ENCODE measurements at places on chromosomes 1 and 21.

GRCh38 chr1:2130156-2130555 is 64.4 kb downstream of the FAAP20 start:
- no peak for DNase-seq

DNA sequence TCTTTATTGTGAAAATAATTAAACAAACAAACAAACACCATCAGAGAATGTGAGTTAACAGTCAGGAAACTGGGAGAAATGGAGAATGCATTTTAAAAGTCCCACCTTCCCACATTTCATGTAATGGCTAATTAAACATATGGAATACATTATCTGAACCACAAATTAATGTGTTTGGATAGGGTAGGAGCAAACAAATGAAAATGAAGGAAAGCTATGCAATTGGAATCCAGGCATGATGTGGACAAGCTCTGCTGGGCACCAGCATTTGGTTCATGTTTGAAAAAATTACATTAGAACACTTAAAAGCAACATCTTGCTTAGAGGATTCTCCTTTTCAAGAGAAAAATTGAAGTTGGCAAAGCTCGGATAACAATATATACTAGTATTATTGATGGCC is 628.1 kb downstream of the LMO4 start:
- DNase-seq = no peak

- no peak for DNase-seq
These were observed 43.6 kb upstream of the IFFO2 start for GRCh38 chr1:19000065-19000464.

DNA sequence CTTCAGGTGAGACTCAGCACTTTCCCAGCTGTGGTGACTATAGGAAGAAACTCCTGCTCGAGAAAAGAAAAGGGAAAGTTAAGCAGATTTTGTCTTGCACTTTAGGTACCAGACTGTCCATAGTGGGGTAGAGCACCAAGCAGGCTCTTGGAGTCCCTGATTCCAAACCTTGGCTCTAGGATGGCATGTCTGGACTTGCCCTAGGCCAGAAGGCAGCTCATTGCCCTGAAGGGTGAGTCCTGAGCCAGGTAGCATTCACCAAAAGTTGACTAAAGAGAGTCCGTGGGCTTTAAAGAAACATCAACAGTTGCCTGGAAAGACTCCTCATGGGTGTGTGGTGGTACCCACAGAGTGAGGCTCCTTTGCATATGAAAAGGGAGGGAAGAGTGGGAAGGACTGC is 145.2 kb upstream of the SNX7 start:
- DNase-seq = no peak

DNA sequence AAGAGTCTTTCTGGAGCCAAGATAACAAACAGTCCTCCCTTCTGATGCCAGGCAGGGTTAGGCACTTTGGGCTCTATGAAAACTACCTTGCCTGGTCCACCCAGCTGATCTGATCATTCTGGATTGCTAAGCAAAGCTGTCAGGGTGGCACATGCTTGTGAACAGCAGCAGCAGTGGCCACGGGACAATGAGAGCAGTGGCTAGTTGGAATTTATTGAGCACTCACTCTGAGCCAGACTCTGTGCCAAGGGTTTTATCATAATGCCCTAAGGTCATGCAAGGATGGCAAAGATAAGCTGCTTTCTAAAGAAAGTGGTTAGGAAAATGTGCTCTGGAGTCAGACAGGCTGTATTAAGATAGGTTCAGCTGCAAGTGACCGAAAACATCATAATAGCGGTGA is 390.4 kb upstream of the VAMP3 start:
- DNase-seq = no peak

- DNase-seq = no peak
These were observed 142.5 kb downstream of the C1orf94 start for GRCh38 chr1:34319218-34319617.

GRCh38 chr1:27594564-27595510 is 9.1 kb downstream of the AHDC1 start:
- no peak for DNase-seq

DNA sequence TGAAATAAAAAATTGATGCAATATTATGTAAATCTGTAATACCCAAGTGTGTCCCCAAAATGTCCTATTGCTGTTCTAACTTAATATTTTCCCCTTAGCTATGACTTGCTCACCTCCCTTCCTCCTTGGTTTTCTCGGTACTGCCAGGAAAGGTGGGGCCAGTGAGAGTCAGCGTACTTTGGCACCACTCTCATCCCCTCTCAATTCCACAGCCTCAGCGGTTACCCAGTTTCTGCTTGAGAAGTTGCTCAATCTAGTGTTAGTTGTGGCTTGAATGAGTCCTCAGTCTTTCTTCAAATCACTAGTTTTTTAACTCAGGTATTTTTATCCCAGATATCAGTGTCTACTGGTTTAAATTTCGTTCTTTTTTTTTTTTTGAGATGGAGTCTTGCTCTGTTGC is 32.3 kb downstream of the BCAS2 start:
- no peak for DNase-seq

DNA sequence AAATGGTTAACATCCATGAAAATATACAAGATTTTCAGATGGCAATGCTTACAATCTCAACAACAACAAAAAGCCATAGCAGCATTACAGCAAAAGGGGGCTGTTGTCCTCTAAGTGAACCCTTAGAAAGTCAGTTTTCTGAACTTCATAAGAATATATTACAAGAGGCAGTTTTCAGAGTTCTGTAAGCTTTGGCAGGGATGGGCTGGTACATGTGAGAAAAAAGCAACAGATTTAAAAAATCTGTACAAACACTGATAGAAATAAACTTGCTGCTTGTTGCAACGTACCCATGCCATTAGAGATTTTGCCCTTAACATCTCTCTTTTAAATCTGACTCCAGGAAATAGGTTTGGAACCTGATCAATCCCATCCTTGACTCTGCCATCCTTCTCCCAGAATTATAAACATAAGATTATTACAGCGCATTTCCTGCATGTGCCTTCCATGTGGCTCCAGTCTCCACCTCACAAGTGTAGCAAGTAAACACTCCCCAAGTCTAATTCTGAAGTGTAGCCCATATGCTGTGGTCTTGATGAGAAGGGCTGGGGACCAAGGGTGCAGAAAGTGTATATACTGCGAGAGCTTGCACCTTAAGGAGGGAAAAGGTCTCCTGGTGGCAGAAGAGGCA is 101.4 kb upstream of the TSPAN2 start:
- DNase-seq = no peak

DNA sequence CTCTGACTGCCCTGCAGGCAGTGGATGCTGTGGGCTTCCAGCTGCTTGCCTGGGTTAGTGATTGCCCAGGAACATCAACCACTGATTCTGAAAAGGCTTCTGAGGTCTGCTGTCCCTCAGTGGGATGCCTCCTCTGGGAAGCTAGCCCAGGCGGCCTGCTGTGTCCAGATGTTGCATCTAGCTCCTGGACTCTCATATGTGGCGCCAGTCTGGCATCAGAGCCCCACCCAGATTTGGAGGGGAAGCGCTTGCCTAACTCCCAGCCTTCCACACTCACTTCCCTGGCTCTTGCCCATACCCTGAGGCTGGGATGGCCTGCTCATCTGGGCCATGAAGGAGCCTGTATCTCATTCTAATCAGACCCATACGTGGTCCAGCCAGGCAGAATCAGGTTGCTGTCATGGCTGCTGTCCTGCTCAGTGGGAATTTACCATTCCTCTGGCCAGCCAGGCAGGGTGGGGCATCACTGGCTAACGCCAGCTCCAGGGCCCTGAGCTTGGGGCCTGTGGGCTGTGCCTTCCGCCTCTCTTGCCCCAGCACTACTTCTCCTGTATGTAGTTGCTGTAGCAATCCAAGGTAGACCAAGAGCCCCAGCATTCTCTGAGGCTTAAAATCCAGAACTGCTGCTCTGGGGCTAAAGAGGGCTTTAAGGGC is 4.1 kb downstream of the CSF1 start:
- DNase-seq = no peak

GRCh38 chr1:21391497-21391896 is 48.4 kb upstream of the NBPF3 start:
- DNase-seq = no peak

GRCh38 chr1:83909687-83910086 is 89.2 kb downstream of the TTLL7 start:
- DNase-seq = no peak

DNA sequence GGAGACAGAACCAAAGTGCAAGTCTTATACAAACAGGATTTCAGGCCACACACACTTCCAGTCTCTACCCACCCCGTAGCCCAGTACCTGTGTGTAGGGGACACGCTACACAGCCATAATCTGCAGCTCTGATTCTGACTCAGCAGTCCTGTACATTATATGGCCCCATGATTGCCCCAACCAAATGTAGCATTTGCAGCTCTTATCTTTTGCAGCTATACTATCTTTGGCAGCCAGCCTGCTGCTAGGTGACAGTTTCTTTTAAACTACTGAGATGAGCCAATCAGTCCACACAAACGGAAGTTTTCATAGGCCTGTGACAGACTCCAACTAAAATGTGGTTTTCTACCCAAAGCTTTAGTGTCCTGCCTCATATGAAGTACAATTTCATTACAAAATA is 259.6 kb upstream of the ST6GALNAC5 start:
- DNase-seq = no peak

- DNase-seq = no peak
These were observed 633.0 kb downstream of the SMYD3 start for GRCh38 chr1:245873883-245874671.

- no peak for DNase-seq
These were observed 27.9 kb downstream of the AXDND1 start for GRCh38 chr1:179393721-179394120.

DNA sequence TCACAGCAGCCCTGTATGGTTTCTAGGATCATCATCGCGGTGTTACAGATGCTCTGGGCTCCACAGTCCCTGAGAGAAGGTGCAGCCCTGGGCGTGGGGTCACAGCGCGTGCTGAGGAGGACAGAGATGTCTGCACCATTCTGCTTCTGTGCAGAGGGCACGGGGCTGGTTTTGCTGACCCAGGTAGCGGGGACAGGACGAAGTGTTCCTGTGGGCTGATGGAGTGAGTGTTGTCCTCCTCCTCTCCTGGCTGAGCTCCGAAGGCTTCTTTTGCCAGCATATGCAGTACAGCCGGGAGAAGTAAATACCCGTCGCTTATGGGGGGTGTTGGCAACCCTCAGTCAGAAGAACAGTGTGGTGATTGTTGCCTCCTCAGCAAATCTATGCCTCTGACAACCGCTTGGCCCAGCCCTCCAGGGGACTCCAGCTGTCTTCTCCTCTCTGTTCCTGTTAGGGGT is 101.5 kb downstream of the DDX20 start:
- DNase-seq = no peak

DNA sequence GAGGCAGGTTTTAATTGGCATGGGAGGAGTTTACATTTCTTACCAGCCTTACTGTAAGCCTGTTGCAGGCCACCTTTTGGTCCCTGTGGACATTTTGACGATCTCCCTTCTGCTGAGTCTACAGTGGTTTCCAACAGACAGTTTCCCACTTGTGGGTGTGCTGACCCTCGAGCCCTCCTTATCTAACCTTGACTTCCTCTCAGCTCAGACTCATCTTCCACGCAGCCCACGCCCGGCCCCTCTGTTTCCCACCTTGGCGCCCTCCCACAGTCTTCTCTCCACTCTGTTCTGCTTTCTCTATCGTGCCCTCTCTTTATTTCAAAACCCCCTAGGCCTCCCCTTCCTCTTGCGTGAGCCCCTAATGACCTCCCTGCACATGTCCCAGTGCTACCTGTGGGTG is 6.1 kb upstream of the ARL8A start:
- no peak for DNase-seq

DNA sequence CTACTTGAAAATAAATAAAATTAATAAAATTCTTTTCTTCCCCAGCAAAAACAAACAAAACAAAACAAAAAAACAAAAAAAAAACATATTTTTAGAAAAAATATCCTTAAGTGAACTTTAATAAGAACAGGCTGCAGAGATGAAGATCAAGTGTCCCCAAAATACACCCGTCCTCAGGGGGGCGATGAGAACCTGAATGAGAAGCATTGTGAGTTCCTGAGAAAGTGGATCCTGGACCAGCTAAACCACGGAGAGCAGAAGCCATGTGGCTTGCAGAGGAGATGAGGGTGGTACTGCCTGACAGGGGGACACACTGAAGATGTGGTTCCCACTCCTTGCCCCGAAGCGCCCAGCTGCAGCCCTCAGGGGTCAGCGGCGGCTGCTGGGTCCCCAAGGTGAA is 89.3 kb downstream of the ITPKB start:
- DNase-seq = no peak

GRCh38 chr1:43524804-43525203 is 5.9 kb upstream of the PTPRF start:
- DNase-seq = no peak

DNA sequence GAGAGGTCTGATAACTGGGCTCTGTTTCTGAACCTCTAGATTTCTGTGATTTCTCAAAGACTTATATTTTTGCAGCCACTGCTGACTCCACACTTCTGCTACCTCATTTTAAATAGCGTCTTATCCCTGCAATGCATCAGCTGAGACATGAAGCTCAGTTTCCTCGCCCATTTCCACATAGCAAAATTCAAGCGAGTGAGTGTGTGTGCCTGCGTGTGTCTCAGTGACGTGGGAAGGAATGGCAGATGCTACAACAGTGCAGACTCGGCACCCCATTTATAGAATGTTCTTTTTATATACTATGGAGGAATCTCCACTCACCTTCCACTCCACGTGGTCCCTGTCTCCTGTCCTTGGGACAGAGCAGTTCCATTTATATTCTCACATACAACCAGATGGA is 35.7 kb downstream of the ZMYND12 start:
- no peak for DNase-seq
